Fibroblast of skin of left quadriceps (primary cell): ENCODE measurements at places on chromosomes 7 and 10.

GRCh38 chr7:134195252-134195651 is 68.1 kb downstream of the LRGUK start:
- no peak for DNase-seq

GRCh38 chr10:34697351-34698247 is 117.5 kb downstream of the PARD3 start:
- DNase-seq = no peak

DNA sequence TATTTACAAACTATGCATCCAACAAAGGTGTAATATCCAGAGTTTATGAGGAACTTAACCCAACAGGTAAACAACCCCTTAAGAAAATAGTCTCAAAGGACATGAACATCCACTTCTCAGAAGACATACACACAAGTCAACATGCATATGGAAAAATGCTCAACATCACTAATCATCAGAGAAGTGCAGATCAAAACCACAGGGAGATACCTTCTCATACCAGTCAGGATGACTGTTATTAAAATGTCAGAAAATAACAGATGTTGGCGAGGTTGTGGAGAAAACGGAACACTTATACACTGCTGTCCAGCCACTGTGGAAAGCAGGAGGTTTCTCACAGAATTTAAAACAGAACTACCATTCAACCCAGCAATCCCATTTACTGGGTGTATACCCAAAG is 84.0 kb downstream of the ADD3 start:
- no peak for DNase-seq

- DNase-seq = no peak
These were observed 213.8 kb downstream of the COBL start for GRCh38 chr7:51102828-51103227.

DNA sequence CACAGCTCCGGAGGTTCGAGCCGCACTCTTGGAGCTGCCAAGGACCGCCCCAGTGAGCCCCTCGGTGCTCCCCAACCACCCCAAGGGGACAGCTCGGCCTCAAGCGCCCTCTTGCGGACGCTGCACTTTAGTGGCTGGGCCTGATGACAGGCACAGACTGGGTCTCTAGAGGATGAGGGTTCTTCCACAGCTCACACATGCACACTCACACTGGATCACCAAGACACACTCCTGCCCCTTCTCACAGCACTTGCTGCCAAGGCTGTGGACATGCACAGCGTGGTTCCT is 2.1 kb downstream of the RET start:
- no peak for DNase-seq

GRCh38 chr7:23345601-23346000 is 46.5 kb downstream of the MALSU1 start:
- no peak for DNase-seq

GRCh38 chr7:46750321-46750865 is 829.3 kb upstream of the IGFBP3 start:
- no peak for DNase-seq

DNA sequence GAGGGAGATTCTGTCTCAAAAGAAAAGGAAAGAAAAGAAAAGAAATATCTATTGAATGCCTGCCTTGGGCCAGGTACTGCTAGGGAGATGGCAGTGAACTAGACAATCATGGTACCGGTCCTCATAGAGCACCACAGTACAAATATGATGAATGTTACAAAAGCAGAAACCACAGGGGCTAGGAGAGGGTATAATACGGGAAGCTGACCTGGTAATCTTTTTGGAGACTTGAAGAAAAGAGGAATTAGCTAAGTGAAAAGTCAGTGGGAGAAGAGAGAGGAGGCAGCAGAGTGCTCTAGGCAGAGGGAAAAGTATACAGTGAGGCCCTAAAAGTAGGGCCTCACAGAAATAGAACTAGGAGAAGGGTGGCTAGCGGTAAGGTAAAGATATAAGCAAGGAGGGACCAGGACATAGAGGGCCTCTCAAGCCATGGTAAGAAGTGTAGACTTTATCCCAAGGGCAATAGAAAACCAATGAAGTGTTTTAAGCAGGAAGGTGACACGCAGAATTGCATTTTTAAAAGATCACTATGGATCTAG is 42.8 kb upstream of the WNT8B start:
- no peak for DNase-seq
